ENCODE measurements at places on chromosomes 12 and 14.

DNA sequence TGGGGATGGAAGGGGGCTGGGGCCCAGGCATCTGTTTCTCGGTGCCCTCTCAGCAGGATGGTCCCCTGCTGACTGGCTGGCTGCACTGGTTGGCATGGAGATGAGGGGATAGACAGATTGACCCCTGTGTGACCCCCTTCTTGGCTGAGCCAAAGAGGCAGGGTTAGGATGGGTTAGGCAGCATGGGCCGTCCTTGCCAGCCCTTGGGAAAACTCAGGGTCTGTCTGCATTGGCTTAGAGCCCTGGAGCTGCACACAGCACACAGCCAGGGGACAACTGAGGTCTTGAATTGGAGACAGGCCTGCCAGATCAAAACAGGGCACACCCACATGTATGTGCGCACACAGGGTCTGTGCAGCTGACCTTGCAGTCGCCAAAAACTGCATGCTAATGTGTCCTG is 11.2 kb upstream of the LRP1-AS start:
- DNase-seq: no peak

- DNase-seq: no peak
Measured at GRCh38 chr14:68384881-68385280, 408.0 kb downstream of the ZFP36L1 start.

GRCh38 chr12:18753481-18754123 is 15.7 kb downstream of the CAPZA3 start:
- peak; percentile 37 for DNase-seq

DNA sequence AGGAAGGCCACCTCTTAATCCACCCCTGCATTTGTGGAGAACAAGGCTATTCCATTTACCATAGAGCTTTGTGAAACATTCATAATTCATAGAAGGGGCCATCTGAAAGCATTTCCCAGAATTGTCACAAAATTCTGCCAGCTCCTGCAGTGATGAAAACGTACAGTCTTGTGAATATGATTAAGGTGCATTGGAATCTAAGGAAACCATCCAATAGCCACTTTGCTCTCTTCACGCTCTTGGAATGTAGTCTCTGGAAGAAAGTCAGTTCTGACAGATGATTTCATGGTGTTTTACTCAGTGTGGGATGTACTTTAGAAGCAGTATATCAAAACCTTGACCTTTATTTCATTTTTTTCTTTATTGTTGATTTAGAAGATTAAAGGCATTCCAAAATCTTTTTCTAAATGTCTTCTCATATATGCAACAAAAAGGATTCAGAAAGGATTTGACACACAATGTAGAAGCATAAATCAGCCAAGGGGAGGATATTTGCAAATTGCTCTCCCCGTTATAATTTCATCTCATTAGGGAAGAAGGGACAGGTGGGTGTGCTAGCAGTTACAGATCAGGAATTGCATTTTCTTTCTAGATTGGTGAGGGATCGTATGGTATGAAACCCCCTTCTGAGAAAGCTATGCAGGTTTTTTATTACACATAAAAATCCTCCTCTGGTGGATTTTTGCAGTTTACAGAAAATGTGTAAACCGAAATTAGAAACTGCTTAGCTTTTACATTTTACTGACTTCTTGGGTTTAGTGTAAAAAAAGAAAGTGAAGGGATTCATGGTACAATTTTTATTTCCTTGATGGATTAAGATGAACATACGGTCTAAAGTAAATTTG is 390.2 kb downstream of the LRIG3 start:
- DNase-seq: peak; percentile 98

- no peak for DNase-seq
Measured at GRCh38 chr12:79644274-79645234, 46.2 kb downstream of the PAWR start.

DNA sequence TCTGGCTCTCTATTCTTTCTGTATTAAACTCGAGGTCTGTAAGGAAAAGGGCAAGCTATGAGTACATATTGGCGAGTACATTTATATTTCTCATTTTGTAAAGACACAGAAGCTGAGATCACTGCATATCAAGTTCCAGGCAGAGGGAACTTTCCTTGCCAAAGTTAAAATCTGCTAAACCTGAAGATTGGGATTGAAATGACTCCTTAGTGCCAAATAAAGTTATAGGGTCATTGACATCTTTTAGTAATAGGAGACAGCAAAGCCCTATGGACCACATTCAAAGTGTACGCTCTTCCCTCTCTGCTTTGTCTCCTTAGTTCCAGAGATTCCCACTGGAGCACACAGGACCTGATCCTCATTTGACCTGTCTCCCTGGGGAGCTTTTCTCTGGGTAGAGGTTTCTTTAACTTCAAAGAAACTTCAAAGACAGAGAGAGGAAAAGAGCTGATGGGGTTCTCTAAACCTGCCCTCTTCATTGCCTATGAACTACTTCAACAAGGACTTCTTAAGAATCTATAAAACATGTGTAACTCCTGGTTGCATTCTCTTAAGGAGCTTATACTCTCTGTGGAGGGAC is 42.6 kb upstream of the PTPRR start:
- no peak for DNase-seq

- no peak for DNase-seq
Measured at GRCh38 chr12:114598111-114598510, 85.9 kb downstream of the TBX3 start.

DNA sequence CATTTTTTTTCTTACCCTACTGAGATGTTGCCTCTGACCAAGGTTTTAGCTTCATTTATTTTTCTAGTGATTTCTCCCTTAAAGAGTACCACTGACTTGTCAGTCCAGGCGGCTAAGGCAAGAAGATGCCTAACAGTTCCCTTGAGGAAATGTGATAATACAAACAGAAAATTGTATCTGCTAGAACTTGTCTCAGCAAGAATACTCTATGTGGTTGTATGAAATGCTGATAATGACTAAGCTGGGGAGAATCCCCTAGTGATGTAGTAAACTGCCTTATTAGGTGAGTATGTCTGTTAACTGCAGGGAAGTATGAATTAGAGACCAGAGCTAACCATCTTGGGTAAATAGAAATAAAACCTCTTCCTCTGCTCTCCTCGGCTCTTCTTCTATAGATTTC is 6.7 kb downstream of the C12orf54 start:
- DNase-seq: peak; percentile 20

DNA sequence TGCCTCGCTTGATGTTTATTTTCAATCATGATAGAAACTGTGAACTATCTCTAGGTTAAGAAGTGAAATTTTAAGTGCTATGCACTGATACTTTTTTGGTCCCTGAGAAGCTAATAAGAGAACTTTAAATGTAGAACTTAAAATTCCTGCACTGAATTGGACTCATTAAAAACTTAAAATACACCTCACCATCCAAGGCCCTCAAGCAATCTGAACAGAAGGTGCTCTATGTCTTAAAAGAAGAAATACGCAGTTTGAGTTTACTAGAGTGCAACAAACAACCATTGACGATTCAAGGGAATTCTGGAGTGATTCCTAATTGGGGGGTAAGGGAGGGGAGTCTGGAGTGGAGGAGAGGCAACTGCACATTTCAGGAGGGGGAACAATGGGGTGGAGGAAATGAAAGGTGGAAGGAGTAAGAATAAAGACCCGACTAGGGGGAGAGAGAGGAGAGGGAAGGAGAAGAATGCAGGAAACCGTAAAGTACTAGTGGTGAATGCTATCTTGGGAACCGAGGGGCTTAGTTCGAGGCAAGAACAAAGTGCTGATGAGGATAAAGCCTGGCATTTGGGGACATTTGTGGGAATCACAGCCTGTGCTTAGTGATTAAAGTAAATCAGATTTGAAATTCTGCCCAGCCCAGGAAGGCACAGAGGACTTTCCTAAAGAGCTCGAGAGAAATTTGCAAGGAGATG is 389.7 kb downstream of the AACS start:
- no peak for DNase-seq

DNA sequence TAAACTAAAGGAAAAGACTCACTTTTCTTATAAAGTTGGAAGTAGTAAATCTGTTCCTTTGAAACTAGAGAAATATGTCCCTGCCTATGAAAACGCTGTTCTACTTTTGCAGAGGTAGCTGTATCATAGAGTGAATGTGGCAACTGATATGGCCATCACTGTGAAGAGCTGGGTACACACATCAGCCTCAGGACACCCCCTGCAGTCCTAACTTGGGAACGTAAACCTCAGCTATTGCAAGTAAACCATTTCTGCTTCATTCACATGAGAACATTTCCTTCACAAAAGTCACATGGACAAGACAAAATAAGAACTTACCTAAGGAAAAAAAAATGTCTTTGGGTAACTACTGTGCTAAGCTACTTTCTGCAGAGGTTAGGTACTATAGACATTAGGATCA is 233.3 kb upstream of the PPFIA2 start:
- DNase-seq: peak; percentile 26

DNA sequence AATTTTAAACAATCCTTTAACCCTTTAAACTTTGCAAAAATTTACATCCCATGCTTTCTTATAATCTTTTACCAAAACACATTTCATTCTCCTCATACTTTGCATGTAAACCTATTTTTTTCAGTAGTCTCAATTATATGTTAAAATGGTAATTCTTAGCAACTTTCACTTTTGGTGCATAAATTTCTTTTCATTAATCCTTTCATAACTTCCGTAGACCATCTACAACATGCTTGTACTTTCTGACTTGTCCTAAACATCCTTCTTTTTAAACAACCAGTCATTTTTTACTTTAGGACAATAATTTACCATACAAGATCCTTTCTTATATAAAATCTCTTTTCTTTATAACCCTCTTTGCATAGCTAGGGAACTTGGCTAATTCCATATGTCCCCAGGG is 19.5 kb downstream of the CCDC91 start:
- no peak for DNase-seq

DNA sequence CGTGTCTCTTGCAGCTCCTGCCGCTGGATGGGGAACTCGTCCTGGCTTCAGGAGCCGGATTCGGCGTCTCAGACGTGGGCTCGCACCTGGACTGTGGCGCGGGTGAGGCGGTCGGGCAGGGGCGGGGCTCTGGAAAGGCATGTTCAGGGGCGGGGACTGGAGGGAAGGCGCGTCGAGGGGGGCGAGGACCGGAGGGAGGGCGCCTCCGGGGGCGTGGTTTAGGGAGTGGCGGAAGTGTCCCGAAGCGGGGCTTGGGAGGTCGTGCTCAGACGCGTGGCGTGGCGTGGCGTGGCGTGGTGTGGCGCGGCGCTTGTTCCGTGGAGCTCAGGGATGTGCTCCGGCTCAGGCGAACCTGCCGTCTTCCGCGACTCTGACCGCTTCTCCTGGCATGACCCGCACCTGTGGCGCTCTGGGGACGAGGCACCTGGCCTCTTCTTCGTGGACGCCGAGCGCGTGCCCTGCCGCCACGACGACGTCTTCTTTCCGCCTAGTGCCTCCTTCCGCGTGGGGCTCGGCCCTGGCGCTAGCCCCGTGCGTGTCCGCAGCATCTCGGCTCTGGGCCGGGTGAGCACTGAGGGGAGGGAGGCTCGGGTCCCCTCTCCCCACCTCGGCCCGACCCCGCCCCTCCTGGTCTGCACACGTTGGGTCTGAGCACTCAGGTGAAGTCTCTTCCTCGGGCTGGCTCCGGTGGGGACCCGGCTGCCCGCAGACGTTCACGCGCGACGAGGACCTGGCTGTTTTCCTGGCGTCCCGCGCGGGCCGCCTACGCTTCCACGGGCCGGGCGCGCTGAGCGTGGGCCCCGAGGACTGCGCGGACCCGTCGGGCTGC is 6.2 kb downstream of the AMN start:
- DNase-seq: peak; percentile 39

GRCh38 chr14:70601162-70601561 is 707 bp upstream of the MED6 start:
- DNase-seq: peak; percentile 68

DNA sequence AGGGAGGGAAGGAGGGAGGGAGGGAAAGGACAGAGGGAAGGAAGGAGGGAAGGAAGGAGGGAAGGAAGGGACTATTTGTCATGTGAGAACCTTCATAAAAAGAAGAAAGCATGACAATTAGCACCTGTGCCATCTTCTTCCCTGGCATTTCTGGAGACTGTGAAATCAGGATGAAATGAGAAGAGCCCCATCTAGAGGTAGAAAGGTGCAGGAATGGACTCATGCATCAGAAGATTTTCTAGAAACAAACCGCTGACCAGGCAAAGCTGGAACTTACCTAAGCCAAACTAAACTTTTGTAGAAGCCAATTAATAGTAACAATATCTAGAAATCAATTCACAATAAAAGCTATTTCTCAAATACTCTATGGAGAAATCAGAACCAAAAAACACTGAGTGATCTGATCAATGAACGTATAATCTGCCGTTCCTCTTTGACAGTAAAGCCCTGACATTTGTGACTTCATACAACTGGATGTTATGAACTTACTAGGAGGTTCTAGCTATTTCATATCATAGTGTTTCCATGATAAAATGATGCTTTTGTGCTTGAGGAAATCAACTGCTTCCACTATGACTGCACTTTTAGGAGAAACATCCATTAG is 24.4 kb upstream of the CRACR2A start:
- peak; percentile 74 for DNase-seq

GRCh38 chr12:117685110-117685926 is 283.5 kb downstream of the KSR2 start:
- DNase-seq: no peak

DNA sequence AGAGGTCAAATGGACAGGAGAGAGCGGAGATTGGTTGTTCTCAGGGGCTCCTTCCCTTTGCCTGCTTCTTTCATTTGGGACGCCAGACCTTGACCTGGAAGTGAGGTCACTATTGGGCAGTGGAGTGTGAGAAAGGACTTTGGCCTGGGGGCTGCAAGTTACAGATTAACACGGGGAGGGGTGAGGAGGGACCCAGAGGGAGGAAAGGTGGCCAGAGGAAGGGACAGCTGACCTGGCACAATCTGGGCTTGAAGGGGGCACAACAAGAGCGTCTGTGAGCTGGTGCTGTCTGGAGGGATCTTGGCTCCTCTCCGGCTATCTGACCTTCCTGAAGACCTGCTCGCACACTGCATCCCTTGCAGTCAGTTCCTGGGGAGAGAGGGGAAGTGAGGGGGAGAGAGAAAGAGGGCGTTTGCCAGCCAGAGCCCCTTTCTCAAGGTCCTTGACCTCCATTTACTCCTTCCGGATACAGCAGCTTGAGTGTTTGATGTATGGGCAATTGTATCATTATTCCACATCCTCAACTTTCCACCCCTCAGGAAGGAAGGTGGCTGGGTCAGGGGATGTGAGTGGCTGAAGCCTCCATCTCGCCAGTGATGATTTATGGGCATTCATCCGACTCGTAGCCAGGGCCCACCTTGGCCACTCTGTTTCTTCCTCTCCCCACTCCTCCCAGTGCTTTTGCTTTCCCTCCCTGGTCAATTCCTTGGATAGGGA is 4.7 kb downstream of the RBP5 start:
- DNase-seq: no peak

DNA sequence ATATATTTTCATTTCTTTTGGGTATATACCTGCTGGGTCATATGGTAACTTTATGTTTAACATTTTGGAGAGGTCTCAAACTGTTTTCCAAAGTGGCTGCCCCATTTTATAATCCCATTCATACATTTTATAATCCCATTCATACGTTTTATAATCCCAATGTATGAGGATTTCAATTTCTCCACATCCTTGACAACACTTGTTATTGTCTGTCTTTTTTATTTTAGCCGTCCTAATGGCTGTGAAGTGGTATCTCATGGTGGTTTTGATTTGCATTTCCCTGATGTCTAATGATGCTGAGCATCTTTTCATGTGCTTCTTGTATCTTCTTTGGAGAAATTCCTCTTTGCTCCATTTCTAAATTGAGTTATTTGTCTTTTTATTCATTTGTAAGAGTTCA is 6.7 kb upstream of the CFL2 start:
- no peak for DNase-seq

GRCh38 chr14:74945852-74946658 is 9.3 kb downstream of the PGF start:
- DNase-seq: peak; percentile 76

GRCh38 chr14:35632676-35633075 is 98.7 kb downstream of the INSM2 start:
- DNase-seq: peak; percentile 52

- DNase-seq: no peak
Measured at GRCh38 chr14:66377574-66377973, 108.6 kb upstream of the CCDC196 start.
